Nucleus accumbens (tissue), 56 donors: ENCODE measurements at places on chromosomes 1 and 21.

DNA sequence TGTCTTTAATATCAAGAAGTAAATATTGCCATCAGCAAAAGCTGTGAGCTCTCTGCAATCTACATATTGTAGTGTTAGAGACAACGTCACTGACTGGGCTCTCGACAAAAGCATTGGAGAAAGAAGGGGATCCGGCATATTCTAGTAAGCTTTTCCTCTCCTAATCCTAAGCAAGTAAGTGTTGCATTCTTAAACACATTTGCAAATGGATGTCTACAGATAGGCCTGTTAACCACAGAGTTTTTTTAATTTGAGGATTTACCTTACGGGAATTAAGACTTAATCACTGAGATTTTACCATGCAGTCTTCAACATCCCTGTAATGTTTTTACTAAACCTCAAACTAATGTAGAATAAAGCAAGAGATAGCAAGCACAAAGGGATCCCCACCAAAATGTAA is 426.5 kb upstream of the CAMK1G start:
- no peak for DNase-seq

DNA sequence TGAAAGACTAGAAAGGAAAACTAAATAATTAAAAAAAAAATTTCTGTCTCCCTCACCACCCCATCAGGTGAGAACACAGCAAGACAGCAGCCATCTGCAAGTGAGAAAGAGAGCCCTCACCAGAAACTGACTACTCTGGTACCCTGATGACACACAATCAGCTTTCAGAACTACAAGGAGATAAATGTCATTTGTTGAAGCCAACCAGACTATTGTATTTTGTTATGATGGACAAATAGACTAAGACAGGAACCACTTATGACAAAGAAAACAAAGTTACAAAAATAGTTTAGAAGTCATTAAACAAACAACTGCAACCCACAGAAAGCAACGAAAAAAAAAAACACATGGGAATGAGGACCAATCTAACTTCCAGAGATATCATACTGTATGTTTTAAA is 98.3 kb downstream of the FAF1 start:
- DNase-seq = no peak

GRCh38 chr1:160122978-160123495 is 7.5 kb downstream of the ATP1A2 start:
- DNase-seq = no peak

- DNase-seq = no peak
Measured at GRCh38 chr1:157409927-157410326, 142.4 kb downstream of the FCRL5 start.

- no peak for DNase-seq
Measured at GRCh38 chr21:44949161-44949778, 9.4 kb downstream of the SLX9 start.

DNA sequence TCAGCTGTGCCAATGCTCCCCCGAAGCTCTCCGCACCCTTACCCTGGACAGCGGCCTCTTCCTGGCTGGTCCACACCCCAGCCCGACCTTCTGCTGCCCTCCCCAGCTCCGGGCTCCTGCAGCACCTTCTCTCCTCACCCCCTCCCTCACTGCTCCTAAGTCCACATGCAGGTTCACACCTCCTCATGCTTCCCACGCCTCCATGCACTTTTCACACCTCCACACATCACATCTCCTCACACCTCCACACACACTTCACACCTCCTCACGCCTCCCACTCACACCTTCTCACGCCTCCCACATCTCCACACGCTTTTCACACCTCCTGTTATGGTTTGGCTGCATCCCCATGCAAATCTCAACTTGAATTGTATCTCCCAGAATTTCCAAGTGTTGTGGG is 18.9 kb downstream of the GPR137B start:
- DNase-seq = no peak

DNA sequence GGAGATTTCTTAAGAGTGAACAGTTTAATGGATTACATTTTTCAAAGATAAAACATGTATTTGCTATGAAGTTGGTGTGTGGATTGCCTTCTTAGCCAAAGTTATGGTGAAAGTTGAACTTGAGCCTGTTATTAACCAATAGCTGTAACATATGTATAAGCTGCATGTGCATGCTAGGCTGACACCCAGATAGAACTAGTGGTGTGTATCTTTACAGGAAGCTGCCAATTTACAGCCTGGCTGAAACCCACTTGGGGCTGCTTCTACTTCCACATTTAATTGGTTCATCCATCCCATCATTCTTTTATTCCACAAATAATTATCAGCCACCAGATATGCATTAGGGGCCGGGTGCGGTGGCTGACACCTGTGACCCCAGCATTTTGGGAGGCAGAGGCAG is 3.3 kb downstream of the PLA2G5 start:
- DNase-seq = no peak

DNA sequence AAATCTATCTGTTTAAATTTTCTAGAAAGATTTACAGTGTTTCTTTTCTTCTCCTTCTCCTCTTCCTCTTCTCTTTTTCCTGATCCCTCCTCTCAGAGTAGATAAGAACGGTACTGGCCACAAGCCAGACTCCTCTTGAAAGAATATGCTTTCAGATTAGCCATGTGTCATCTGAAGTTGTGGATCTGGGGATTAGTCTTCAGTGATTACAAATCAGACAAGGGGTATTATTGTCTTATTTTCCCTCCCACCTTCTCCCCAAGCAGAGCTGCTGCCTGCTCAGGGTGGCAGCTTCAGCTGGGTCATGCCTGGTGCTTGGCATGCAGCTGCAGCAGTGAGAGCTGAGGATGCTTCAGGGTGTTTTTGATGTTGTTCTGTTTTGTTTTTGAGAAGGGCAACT is 42.7 kb downstream of the SGIP1 start:
- no peak for DNase-seq

DNA sequence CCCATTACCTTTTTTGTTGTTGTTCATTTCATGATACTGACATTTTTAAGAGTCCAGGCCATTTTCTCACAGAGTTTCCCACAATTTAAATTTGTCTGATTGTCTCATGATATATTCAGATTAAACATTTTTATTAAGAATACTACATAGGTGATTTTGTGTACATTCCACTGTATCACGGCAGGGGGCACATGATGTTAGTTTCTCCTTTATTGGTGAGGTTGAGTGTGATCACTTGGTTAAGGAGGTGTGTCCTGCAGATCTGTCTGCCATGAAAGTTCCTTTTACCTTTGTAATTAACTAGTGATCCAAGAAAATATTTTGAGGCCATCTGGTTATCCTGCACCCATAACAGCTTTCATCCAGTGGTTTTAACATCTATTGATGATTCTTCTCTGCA is 11.8 kb downstream of the RTCA start:
- DNase-seq = no peak

GRCh38 chr1:33460144-33460543 is 12.3 kb upstream of the ZSCAN20 start:
- no peak for DNase-seq

- DNase-seq = no peak
Measured at GRCh38 chr1:43507296-43508295, 23.1 kb upstream of the PTPRF start.
